ENCODE measurements at places on chromosomes 5 and 9.

DNA sequence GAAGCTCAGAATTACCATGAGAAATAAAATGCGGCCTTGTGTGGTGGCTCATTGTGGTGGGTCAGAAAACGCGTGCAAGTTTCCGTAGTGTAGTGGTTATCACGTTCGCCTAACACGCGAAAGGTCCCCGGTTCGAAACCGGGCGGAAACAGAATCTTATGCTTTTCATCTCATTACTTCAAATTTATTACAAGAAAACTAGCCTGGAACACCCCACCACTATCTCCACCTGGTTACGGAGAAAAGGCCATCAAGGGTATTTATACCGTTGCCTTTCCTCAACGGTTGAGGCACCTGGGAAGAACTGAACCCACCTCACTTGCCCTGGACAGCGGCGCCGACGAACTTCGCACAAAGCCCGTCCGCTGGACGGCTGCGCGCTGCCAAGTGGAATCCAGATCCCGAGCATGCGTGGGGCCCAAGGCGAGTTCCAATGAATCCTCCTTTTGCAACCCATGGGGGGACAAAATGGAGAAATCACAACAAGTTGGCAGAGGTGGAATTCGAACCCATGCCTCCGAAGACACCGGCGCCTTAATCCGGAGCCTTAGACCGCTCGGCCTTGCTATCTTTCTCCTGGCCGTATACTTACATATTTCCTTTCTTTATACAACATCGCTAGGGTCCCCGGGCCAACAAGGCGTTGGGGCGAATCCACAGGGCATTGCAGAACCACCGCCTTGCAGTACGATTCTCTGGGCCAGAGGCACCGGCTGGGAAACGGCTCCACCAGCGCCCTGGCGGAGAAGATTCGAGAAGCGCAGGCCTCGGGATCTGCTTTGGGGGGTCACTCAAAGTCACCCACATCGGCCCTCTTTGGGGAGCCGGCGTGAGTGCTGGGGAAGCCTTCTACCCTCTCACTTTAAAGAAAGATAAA, 16.9 kb downstream of the OR2V2 start:
- DNase-seq, result no peak

- DNase-seq, result no peak
Observed at GRCh38 chr5:64229163-64229774, 63.6 kb downstream of the RNF180 start.

DNA sequence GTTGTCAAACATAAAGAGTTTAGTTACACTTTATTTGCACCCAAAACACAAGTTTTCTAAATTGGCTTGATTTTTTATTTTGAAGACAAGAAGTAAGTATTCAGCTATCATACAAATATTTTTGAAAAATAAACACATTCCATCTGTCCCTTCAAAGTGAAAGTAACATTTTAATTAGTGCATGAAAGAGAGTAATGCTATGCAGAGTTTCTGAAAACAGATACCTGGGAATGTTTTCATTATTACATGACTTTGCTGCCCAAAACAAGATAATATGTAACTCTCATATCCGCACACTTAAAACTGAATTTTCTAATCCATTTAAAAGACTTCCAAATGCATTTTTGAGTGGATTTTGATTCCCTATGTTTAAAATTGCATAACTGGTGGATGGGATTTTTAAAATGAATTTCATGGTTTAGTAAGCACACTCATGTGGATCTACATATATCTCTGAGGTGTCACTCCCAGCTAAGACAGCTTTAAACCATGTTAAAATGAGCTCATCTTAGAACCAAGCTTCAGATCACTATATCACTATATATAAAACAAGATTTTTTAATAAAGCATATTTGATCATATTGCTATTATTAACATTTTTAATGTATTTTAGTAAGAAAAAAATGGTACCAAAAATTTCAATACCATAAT, 127.5 kb downstream of the ATPSCKMT start:
- no peak for DNase-seq

- no peak for DNase-seq
Observed at GRCh38 chr9:23538461-23539003, 287.5 kb downstream of the ELAVL2 start.

DNA sequence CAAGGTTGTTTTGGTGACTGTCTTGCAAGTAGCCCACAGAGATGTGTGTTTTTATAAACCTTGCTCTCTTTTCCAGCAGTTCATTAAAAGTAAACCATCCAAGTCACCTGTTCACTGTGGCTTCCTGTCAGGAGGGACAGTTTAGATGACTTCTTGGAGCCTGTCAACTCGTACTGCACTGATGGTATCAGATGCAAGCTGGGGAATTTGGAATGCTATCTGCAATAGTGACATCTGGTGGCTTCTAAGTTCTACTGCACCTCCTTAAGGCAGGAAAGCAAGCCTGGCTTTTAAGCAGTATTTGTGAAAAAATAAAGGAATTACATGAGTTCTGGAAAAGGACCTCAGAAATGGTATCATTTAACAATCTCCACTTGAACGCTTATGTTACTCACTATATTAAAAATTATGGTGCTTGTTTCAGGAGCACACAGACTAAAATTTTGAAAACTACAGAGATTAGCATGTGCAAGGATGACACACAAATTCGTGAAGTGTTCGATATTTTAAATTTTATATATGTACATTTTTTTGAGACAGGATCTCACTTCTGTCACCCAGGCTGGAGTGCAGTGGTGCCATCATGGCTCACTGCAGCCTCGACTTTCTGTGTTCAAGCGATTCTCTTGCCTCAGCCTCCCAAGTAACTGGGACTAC, 164.0 kb downstream of the TTC39B start:
- DNase-seq, result no peak

GRCh38 chr5:68734781-68735180, 359.0 kb upstream of the SLC30A5 start:
- DNase-seq, result no peak

GRCh38 chr5:14038341-14038959, 94.0 kb upstream of the DNAH5 start:
- DNase-seq, result no peak

GRCh38 chr9:92808726-92809451, 44.3 kb upstream of the BICD2 start:
- no peak for DNase-seq

DNA sequence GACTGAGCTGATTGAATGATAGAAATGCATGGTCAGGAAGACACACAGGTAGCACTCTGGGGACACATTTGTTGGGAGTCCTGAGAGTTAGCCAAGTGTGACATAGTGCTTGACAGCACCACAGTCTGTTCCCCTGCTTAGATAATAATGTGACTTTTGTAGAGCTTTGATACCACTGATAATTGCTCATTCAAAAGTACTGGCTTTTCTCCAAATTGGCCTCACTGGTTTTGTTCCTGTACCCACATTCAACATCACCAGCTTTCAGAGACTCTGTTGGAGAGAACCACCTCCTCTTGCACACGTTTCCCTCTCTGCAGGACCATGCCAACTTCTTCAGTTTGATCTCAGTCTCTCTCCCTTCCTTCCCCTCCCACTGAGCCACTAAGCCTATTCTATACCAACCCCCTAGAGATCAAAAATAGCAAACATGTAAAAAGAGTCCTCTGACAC, 52.5 kb upstream of the IL7R start:
- no peak for DNase-seq

GRCh38 chr5:134088291-134088690, 26.2 kb upstream of the TCF7 start:
- DNase-seq, result no peak

- no peak for DNase-seq
Observed at GRCh38 chr5:14325369-14325768, 182.2 kb downstream of the TRIO start.

GRCh38 chr5:168291342-168291963, at the start of gene WWC1:
WWC1 (plus strand) TSS chr5:168291645; CDS start chr5:168292153, 508 bp downstream.
- DNase-seq, result no peak

GRCh38 chr5:178606269-178606668, 16.1 kb upstream of the COL23A1 start:
- no peak for DNase-seq

DNA sequence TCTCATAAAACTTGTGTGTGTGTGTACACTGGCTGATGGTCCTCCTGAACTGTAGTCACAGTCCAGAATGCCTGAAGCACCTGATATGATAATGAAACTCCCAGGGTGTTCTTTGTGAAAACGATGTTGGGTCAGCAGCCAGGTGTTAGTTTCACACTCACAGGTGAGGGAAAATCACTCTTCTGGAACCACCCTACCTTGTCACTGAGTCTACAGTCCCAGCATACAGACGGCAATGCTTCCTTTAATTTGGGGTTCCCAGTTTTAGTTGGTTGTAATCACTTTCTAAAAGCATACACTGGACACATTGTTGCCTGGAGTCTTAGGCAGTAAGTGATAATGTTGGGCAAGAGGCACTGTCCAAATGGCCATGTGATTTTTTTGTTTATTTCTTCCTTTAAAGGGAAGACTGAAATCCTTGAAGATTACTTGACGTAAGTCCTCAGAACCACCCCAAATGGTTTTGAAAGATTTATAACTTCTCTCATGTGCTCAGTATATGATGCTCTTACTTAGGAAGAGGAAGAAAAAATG, 18.2 kb upstream of the MGAT1 start:
- no peak for DNase-seq

DNA sequence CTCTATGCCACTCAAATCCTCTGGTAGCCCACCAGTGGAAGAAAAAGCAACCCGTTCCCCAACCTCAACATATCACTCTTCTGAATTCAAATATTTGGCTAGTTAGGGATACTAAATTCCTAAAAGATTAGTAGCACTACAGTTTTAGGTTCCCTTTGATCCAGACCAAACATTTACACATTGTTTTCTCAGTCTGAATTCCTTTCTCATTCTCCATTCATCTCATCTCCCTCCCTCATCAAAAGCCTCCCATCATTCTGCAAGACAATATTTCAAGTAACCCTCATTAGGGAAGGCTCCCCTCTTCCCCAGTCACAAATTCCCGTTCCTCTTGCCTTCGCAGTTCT, 26.3 kb downstream of the ADAM19 start:
- DNase-seq, result no peak

DNA sequence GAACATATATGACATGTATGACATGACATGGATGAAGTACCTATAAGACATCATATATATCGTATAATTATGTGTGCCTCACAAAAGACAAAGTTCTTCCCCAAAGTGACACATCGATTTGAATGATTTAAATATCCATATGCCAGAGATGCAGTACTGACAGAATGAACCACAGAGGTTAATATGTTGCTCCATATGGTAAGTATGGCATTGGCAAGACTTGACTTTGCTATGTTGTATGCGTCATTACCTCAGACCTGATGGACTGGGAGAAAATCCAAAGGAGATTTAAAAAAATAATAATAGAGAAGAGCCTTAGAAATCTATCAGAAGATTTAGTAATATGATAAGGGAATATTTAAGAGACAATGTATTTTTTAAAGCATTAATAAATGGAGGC, 263.2 kb downstream of the PJA2 start:
- no peak for DNase-seq

- DNase-seq, result no peak
Observed at GRCh38 chr5:56564541-56565282, 250.6 kb upstream of the MAP3K1 start.

DNA sequence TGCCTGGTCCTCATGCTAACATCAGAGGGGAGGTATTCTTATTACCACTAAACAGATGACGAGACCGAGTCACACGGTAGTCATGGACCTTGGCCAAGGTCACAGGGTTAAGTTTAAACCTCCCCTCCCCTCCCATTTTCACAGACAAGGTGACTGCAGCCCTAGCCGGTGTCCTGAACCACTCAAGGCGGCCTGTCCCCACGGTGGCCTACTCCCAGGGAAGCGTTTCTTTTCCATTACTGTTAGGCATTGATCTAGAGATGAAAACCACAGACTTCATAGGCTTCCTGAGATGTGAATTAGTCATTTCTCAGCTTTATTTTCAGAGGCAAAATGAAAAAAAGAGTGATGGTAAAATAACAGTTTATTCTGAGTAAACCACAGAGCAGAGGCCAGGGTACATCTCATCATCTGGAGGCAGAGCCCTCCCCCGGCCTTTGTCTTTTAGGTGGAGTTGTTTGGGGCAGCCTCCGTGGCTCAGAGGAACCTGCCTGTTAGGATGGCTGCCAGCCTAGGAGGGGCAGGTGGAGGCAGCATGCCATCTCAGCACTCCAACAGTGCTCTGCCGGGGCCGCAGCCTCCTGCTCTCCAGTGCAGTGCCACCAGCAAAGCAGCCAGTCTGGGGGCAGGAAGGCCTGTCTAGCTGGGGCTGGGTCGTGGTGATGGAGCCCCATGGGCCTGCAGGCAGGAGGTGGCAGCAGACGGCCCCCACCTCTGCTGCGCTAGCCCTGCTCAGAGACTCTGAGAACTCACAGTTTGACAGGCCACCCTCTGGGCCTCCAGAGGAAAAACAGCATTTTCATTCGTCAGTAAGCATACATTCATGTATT, 71.2 kb downstream of the RAPGEF1 start:
- DNase-seq, result no peak

DNA sequence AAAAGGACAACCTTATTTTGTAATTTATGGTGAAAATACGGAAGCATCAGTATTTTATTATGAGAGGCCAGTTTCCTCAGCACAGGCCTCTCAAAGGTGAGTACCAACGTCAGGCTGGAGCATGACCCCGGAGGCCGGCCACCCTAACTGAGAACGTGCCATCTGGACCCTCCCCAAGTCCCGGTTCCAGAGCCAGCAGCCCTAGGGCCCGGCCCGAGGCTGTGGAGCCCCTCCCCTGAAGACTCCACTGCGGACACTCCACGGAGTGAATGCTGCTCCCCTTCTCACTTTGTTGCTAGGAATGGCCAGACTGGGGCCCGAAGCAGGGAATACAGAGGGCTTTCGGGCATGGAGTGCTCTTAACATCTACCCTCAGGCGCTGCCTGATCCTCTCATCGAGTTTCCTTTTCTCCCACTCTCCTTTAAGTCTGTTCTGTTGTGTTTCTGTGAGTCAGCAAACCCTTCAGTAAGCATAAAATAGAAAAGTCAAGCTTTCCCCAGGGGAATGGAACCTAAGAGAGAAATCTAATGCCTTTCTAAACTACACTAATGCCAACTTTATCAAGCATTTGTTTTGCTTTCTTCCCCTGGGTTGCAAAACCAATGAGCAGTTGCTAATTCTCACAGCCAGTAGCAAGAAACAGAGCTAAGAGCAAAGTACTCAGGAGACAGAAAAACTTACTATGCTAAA, 4.5 kb downstream of the BRD9 start:
- DNase-seq, result no peak

- no peak for DNase-seq
Observed at GRCh38 chr5:101080462-101081240, 177.6 kb upstream of the ST8SIA4 start.

GRCh38 chr5:172802567-172803176, 31.4 kb upstream of the ERGIC1 start:
- DNase-seq, result no peak

DNA sequence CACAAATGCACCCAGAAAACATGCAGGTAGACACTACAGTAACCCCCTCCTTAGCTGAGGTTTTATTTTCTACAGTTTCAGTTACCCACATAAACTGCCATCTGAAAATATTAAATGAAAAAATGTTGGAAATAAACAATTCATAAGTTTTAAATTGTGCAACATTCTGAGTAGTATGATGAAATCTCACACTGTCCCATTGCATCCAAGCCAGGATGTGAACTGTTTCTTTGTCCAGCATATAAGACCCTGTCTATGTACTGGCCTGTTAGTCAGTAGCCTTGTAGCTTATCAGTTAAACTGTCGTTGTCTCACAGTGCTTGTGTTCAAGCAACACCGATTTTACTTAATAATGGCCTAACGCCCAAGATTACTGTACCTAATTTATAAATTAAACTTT, 630.5 kb downstream of the ANXA1 start:
- DNase-seq, result no peak

- DNase-seq, result no peak
Observed at GRCh38 chr9:114902786-114903524, 27.4 kb downstream of the TNFSF8 start.
